Sigmoid colon (tissue), 7 donors: ENCODE measurements at places on chromosomes 11 and 22. TPM values are rescaled to one million over a fixed set of nuclear protein-coding genes. Genes with fewer than 3 reads are reported as not detected.

DNA sequence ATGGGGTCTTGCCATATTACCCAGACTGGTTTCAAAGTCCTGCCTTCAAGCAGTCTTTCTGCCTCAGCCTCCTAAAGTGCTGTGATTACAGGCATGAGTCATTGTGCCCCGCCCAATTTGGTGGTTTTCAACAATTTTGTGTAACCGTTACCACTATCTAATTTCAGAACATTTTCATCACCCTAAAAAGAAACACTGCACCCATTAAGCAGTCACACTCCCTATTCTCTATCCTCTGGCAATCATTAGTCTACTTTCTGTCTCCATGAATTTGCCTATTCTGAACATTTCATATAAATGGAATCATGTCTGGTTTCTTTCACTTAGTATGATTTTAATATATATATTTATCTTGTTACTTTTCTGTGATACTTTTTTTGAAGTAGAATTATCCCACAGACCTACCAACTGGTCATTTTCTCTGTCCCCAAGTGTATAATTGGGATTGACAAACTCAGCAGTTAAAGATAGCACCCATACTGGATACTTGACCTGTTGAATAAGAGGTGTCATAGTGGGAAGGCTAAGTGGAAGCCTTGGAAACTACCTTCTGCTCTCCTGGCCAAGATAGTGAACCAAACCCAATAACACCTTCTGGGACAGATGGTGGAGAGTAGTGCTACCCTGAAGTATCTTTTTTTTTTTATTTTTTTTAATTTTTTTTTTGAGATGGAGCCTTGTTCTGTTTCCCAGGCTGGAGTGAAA lies 64.8 kb downstream of the STIM1 start:
- no peaks in the 10 kb centered on the region for H3K4me1 ChIP-seq
- no peak overlapping the region for H3K27ac ChIP-seq
- H3K36me3 ChIP-seq: no peaks in the 10 kb centered on the region
- H3K27me3 ChIP-seq: no peaks in the 10 kb centered on the region
- DNase-seq: peak; percentile 76

PRAME gene
- 0.06 TPM for polyA plus RNA-seq

- H3K27ac ChIP-seq: peak overlapping the region; percentile 75
- H3K4me1 ChIP-seq: no peaks in the 10 kb centered on the region
- no peaks in the 10 kb centered on the region for H3K27me3 ChIP-seq
These were observed 544 bp downstream of the C11orf91 start for GRCh38 chr11:33700063-33700501.

PAMR1 gene
- 0.92 TPM for polyA plus RNA-seq

DNA sequence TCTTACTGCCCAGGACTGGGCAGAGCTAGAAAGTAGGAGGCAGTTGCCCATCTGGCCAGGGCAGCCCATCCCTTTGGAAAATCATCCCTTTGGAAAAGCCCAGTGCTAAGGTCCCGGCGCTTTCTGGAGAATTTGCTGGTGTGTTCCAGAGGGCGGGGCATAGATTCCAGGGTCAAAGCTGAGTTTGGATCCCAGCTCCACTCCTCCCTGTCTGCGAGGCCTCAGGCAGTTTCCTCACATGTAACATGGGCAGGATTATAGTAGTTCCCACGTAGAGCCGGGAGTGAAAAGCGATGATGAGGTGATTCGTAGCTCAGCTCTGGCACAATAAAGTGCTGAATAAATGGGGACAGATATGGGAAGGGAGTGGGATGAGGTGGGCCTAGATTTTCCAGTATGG lies 31.4 kb upstream of the LRRC10B start:
- H3K36me3 ChIP-seq: no peaks in the 10 kb centered on the region
- no peak for DNase-seq
- no peak overlapping the region for H3K4me3 ChIP-seq
